8988T (cell line): ENCODE measurements at places on chromosomes 11 and 22.

DNA sequence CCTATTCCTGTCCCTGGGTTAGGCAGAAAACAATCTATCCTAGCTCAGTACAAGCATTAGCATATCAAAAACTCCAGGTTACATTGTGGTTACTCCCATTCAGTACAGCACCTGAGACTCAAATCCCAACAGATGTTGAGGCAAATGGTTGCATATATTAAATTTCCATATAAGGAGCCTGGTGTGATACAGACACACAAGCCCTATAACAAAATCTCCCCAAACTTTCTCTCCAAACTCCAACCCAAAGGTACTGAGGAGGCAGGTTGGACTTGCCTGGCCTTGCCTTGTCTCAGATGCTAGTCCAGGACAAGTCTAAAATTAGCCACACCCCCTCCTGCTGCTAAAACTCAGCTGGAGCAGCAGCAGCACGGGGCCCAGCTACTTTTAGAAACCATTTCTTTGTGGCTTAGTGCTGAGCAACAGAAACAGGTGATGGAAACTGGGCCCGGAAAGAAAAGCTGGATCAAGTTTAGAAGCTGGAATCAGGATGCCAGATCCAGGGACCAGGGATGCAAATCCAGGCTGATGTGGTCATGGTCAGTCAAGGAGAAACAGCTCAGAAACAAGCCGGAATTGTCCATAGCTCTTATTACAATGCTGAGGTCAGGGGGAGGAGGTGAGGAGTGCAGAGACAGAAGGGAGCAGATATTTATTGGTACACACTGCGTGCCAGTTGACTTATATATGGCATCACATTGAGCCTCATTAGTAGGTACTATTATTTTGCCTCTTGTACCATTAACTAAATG, 73.7 kb upstream of the AMOTL1 start:
- DNase-seq: no peak

GRCh38 chr11:97610854-97611253, 1221.0 kb downstream of the JRKL start:
- no peak for DNase-seq

DNA sequence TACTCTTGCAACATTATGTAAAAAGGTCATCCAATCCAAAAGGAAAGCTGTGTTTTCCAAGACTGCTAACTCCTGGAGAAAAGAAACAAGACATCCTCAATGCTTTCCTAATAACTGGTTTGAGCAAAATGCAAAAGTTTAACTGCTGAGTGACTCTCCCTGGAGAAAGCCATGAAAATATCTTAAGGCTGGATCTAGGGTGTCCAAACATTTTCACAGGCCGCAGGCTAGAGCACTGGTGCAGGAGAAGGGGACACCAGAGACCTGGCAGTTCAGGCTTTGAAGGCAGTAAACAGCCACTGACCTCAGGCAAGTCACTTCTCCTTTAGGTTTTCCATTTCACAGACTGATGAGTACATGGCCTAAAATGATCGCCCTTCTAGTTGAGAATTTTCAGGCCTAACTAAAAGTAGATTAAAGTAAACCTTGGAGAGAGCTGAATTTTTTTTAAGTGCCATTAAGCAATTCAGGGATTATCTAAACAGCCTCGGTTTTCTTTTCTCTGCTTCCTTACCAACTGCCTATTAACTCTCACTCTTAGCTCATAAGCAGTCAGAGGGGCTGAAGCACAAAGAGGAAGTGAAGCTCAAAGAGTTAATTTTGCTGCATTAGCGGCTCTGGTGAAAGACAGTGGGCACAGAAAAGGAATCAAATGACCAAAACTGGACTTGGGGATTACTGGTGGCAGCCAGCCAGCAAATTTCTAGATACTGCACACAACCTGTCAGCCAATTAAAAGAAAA, 2.3 kb downstream of the CHKA start:
- no peak for DNase-seq

DNA sequence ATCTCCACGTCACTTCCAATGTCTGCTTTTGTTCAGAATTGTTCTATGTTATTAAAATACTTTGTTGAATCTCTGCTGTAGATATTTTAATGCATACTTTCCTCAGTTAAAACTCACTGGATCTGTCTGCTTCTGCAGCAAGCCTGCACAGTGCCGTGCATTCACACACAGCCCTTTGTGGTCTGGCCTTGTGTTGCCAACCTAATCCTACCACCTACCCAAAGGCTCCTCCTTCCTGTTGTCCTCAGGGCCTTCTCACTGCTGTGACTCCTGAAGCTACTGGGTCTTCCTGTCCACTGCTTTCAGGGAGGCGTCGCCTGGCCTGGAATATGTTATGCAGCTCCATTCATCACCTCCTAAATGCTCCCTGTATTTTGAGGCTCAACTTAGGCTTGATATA, 67.0 kb downstream of the PPP6R3 start:
- DNase-seq: no peak

DNA sequence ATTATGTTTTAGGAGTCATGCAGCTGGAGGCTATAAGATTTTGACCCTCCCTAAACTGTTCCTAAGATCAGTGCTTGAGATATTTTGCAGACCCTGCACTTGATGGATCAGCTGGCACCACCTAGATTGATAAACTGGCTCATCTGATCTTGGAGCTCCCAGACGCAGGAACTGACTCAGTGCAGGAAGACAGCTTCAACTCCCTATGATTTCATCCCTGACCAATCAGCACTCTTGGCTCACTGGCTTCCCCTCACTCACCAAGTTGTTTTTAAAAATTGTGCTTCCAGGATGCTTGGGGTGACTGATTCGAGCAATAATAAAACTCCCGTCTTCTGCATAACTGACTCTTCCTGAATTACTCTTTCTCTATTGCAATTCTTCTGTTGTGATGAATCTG, 637.5 kb upstream of the FAT3 start:
- DNase-seq: no peak

DNA sequence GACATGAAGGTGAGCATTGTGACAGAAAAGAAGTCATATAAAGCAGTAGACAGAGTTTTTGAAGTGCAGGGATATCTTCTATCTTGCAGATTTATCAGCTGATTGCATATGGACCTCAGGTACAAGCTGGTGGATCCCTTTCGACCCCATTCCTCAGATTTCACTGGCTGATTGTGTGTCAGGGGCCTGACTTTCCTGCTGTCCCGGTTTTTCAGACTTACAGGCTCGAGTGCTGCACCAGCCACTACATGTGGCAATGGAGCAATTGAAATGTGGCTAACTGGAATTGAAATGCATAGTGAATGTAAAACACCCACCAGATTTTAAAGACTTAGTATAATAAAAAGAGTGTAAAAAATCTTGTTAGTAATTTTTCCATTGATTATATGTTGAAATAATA, 50.3 kb downstream of the CLMP start:
- no peak for DNase-seq
